Breast epithelium (tissue), 4 donors: ENCODE measurements at places on chromosomes 5 and 9.

DNA sequence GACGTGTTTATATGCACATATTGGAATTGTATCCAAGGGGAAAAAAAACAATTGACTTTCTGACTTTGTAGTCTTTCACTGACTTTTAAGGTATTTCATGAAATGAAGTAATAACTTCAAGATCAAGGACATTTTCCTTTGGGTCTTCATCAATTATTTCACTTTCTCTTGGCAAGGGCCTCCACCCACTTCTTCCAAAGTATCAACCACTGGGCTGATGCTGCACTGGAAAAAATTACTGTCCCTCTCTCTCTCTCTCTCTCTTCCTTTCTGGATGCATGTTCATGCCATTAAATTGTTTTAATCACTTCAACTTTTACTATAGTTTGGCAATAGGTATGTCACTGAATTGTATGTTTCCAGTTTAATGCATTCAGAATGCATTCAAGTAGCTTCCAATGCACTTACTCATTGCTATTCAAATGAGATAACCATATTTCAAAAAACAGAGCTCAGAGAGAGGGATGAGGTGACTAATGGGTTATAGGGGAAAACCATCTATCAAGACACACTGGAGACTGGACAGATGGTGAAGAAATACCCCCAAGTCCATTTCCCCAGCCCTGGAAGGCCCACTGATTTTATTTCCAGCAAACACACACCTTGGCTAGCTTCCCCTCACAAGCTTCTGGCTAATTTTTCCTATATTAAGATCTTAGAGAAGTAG lies 585.3 kb downstream of the EBF1 start:
- no peak overlapping the region for H3K27ac ChIP-seq
- no peaks in the 10 kb centered on the region for H3K4me1 ChIP-seq
- no peaks in the 10 kb centered on the region for H3K36me3 ChIP-seq
- H3K4me3 ChIP-seq: no peak overlapping the region
- no peaks in the 10 kb centered on the region for H3K27me3 ChIP-seq

GRCh38 chr5:7391814-7392692 lies 3.9 kb upstream of the ADCY2 start:
- H3K27me3 ChIP-seq: no peaks in the 10 kb centered on the region
- DNase-seq: no peak
- H3K4me3 ChIP-seq: no peak overlapping the region
- no peaks in the 10 kb centered on the region for H3K4me1 ChIP-seq
- H3K36me3 ChIP-seq: no peaks in the 10 kb centered on the region
- no peak overlapping the region for H3K27ac ChIP-seq

DNA sequence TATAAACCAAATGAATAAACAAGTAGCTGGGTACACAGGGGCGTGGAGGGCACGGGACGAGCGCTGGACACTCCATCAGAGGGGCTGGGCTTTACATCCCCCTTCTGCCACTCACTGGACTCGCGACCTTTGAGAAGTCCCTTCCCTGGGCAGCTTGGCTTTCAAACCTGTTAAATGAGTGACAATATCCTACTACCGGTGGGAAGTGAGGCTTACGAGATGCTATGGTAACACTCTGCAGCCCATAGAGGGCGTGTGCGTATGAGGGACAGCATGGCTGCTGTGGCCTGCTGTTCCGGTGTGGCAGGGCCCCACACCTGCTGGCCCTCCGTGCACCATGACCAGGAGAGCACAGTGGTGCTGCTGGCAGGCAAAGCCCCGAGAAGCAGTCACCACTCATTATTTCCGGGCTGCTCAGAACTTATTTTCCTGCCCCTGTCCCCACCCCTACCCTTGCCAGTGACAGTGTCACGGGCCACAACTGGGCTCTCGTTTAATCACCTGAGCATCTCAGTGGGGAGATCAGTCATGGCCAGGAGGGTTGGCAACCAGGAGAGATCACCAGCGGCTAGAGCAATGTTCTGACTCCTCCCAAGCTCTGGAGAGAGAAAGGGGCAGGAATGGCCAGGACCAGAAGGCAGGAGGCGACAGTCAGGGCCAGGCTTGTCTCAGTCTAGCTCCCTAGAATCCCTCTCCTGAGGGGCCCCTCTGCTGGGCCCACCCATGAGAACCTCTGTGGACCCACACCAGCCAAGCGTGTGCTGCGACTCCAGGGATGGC lies 10.5 kb downstream of the CLTB start:
- H3K27me3 ChIP-seq: no peaks in the 10 kb centered on the region
- no peaks in the 10 kb centered on the region for H3K4me1 ChIP-seq
- H3K36me3 ChIP-seq: no peaks in the 10 kb centered on the region
- H3K27ac ChIP-seq: no peak overlapping the region

- no peaks in the 10 kb centered on the region for H3K36me3 ChIP-seq
- H3K4me3 ChIP-seq: no peak overlapping the region
- DNase-seq: no peak
- H3K27me3 ChIP-seq: no peaks in the 10 kb centered on the region
- no peak overlapping the region for H3K27ac ChIP-seq
These were observed 281.5 kb downstream of the GADD45G start for GRCh38 chr9:89886281-89886700.

DNA sequence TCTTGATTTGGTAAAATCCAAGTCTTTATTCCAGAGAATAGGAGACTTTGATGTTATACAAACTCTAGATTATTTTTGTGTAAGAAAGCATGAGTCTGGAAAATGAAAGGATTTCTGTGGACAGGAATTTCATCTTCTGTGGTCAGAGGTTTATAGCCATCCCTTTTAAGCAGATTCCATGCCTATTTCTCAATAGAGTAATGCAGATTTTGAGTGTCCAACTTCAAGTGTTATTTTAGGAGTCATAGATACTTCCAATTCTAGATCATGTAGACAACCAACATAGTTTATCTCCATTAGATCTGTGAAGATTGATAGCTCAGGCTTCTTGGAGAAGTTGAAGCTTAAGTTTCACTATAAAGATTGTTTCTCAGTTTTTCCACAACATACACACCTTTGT lies 379.7 kb downstream of the PSAT1 start:
- H3K36me3 ChIP-seq: no peaks in the 10 kb centered on the region
- no peak overlapping the region for H3K4me3 ChIP-seq
- H3K4me1 ChIP-seq: no peaks in the 10 kb centered on the region

DNA sequence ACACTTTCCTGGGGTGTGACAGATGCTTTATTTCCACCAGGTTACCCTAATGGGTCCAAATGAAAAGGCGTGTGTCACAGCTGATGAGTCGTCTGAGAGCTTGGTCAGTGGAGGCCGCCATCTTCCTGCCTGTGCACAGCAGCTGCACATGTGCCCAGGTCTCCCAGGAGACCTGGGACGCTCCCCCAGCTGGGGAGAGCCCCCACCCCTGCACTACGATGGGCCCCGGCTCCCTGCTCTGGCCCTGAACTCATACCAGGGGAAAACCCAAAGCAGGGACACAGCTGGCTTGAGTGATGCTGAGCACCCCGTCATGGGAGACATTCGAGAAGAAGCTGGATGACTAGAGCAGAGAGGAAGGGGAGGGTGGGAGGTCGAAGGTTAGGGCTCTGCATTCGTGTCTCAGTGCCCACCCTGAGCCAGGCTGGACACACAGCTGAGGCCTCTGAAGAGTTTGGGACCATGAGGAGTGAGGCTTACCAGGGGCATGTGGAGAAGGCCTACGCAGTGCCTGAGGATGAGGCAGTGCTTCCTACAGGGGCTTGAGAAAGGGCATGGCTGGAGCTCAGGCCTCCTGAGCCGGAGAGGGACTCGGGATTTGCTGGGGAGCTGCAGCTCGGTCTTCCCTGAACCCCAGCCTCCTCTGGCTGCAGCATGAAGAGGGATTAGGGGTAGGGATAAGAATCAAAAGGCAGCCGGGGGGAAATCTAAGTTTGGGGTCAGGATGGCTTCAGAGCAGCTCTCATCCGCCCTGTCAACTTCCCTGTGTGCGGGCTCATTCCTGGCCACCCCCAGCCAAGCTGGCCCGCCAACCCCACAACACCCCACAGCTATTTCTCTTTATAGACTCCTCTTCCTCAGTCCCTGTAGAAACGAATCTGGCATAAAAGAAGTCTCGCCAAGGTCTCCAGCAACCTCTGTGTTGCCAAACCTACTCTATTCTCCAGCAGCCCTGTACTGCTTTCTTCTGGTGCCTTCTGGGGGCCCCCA lies 42.2 kb upstream of the RNU6ATAC start:
- peak overlapping the region; percentile 55 for H3K27ac ChIP-seq
- H3K36me3 ChIP-seq: no peaks in the 10 kb centered on the region
- no peaks in the 10 kb centered on the region for H3K27me3 ChIP-seq
- no peak for DNase-seq
- peaks cover 8% of the 10 kb centered on the region for H3K4me1 ChIP-seq

- H3K27ac ChIP-seq: no peak overlapping the region
- no peak overlapping the region for H3K4me3 ChIP-seq
- DNase-seq: no peak
- no peaks in the 10 kb centered on the region for H3K36me3 ChIP-seq
These were observed 20.2 kb upstream of the MTAP start for GRCh38 chr9:21782205-21782604.

- no peaks in the 10 kb centered on the region for H3K36me3 ChIP-seq
- H3K4me3 ChIP-seq: no peak overlapping the region
- no peak for DNase-seq
- H3K27ac ChIP-seq: peak overlapping the region; percentile 33
These were observed 53.9 kb upstream of the IL17B start for GRCh38 chr5:149432911-149433401.

DNA sequence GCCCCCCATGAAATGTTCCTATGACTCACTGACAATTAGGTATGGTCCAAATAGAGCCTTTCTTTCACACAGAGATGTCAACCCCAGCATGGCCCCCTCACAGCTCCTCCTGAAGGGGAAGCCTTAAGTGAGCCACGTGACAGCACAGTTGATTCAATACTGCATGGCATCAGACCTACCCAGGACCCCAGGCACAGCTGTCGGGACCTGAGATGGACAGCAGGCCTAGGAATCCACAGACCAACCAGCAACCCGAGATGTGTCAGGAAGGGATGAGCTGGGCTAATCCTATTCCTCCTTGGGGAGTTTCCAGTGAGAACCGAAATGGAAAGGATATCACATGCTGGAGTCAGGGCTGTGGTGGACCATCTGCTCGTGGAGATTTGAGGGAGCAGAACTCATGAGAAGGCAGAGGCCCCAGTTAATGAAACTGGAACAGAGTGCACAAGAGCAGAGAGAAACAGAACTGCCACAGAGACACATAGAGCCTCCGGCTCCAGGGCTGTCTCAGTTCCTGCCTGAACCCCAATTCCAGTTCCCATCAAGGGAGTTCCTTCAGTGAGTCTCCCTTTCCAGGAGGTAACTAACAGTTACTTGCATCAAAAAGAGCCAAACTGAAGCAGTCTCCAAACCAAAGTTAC lies 42.1 kb upstream of the SMIM23 start:
- H3K4me3 ChIP-seq: no peak overlapping the region
- no peak overlapping the region for H3K27ac ChIP-seq
- H3K36me3 ChIP-seq: no peaks in the 10 kb centered on the region

DNA sequence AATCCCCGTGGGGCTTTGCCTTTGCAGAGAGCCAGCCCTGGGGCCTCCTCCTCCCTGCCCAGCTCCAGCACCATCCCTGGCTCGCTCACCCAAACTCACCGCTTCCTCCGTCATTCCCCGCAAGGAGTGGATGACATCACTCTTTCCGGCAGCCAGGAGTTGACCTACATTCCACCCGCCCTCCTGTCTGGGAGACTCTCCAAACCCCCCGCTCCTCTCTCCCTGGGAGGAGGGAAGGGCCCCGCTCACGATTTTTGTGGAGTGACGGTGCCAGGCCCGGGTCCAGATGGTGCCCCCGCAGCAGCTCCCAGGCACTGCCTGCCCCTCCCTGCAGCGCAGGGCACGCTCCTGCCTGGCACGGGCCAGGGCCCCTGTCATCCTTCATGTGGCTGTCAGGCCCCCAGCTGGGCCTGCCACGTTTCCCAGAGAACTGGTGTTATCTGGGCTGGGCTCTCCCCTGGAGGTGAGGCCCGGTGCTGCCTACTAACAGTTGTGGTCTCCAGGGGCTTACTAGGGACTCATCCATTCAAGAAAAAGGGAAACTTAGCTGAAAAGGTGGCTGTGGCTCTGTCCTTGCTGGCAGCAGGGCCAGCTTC lies 52.3 kb downstream of the NTNG2 start:
- H3K4me1 ChIP-seq: no peaks in the 10 kb centered on the region
- H3K27me3 ChIP-seq: no peaks in the 10 kb centered on the region
- peak overlapping the region; percentile 3 for H3K27ac ChIP-seq

- no peak for DNase-seq
- no peak overlapping the region for H3K27ac ChIP-seq
- no peaks in the 10 kb centered on the region for H3K4me1 ChIP-seq
- no peaks in the 10 kb centered on the region for H3K36me3 ChIP-seq
- H3K4me3 ChIP-seq: no peak overlapping the region
These were observed 212.0 kb upstream of the KIF2A start for GRCh38 chr5:62093976-62094375.

DNA sequence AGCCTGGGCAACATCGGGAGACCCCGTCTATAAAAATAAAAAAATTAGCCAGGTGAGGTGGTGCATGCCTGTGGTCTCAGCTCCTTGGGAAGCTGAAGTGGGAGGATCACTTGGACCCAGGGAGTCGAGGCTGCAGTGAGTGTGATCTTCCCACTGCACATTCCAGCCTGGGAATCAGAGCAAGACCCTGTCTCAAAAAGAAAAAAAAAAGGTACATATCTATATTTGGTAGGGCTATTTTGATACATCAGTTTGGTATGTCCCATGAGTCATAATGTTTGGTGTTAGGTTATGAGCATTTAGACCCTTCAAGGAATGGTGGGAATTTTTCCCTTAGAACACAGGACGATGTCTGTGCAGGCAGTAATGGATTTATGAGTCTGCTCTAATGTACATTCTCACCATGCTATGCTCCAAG lies 55.3 kb upstream of the POU4F3 start:
- no peaks in the 10 kb centered on the region for H3K4me1 ChIP-seq
- no peak for DNase-seq
- no peaks in the 10 kb centered on the region for H3K27me3 ChIP-seq

DNA sequence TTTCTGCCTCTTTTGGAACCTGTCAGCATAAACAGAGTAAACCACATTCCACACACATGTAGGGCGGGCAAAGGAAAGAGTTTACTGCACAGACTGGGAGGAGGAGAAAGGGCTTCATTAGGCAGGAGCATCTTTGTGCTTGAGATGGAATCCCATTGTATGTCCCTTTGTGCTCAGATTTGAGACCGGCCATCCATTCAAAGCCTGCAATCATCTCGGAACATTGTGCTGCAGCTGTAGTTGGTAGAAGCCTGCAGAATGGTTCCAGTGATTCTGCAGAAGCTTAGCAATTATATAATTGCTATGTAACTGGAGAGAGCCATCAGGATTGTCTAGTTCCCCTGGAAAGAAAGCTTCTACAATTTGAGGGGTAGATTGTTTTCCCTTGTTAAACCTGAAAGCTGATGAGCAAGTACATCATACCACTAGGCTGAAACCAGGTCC lies 16.5 kb downstream of the ZNF462 start:
- H3K36me3 ChIP-seq: no peaks in the 10 kb centered on the region
- H3K27me3 ChIP-seq: no peaks in the 10 kb centered on the region
- H3K27ac ChIP-seq: peak overlapping the region; percentile 73

GRCh38 chr9:73741316-73741715 lies 589.7 kb downstream of the ANXA1 start:
- no peak overlapping the region for H3K4me3 ChIP-seq
- H3K27ac ChIP-seq: no peak overlapping the region
- H3K36me3 ChIP-seq: no peaks in the 10 kb centered on the region
- no peaks in the 10 kb centered on the region for H3K4me1 ChIP-seq
- H3K27me3 ChIP-seq: no peaks in the 10 kb centered on the region
